Activated naive CD8-positive, alpha-beta T cell treated with anti-CD3 and anti-CD28 coated beads, Interleukin-2, amount 10 ng/mL, durations not matched to agents 7 days and 5 days (primary cell): ENCODE measurements at places on chromosomes 12 and 14.

GRCh38 chr14:34052658-34053014 is 101.8 kb upstream of the EGLN3 start:
- DNase-seq: no peak

- no peak for DNase-seq
Observed at GRCh38 chr12:102527171-102527720, 46.9 kb upstream of the IGF1 start.

DNA sequence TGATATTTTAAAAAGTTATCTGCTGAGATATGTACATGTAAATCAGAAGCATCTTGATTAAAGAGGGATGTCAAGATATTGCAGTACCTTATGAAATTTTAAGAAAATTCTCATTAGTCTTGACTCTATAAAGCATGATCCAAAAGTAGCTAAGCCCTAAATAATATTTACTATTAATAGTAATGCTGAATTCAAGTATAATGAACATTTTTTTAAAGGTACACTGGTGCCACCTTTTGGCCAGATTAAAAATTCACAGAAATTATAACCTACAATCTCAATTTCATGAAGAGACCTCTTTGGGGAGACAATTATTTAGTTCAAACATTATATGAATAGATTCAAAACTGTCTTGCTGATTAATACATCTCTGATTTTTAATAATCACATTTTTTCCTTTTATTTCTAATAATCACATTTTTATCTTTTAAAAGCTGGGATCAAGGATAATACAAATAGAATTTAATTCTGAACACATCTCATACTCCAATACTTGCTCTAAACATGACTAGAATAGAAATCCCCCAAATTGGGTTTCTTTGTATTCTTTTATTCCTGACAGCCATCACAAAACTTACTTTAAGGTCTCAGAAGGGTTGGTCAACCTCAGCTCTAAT is 13.4 kb downstream of the AKAP5 start:
- no peak for DNase-seq

DNA sequence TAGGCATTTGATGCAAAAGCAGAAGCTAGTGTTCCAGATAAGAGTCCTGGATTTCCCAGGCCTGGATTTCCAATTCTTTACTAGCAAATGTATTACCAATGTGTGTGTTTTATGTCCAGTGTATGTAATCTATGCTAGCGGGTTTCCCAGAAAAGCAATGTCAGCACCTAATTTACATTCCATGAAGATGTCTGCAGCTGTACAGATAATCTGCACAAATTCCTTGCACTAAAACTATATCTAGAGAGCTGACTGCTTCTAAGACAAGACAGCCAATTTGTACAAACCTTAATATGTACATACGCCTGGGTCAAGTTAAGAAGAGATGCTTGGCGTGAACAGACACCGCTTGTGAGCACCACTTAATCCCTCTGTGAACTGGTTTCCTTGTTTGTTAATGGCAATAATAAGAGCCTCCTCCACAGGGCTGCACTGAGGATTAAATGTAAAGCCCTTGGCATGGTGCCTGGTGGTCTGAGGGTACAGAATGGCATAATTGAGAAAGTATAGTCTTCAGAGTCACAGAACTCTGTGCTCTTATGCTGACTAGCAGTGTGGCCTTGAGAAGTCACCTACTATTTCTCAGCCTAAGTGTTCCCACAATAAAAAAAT is 185.6 kb downstream of the EPS8 start:
- no peak for DNase-seq

- no peak for DNase-seq
Observed at GRCh38 chr12:130879212-130879686, 7.4 kb downstream of the RAN start.

DNA sequence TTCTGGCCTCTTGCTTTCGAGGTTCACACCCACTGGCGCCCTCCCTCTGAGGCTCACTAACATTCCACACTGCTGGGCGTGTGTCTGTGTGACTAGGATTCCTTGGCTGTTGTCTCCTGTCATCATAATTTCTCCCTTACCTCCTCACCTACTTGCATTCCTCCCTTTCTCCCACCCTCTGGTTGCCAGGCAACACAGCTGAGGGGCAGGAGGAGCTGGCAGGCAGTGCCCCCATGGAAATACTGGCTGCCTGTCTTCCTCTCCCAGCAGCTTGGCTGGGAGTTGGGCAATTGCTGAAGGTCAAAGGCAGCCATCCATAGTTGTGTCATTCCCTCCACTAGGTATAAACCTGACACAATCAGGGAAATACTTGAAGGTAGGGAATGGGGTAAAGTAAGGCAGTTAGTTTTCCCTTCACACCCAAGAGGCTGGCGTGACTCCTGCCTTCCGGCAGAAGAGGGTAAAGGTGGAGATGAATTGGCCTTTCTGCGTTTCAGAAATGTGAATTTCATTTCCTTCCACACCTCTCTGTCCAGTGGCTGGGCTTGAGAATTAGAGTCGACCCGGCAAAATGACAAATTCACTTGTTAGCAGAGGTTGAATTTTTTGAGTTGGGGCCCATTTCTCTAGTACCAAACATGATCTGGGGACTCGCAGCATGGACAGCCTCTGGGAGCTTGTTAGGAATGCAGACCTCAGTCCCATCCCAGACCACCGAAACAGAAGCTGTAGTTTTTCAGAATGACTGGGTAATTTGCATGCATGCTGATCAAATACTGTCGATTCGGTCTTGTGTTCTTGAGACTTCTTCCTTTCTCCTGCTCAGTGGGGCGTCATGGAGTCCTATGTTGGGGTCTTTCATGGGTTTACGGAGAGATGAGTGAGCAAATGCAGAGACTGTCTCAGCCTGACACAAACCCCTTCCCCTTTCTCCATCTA is 24.3 kb upstream of the EMP1 start:
- no peak for DNase-seq

- no peak for DNase-seq
Observed at GRCh38 chr14:65269732-65270131, 142.8 kb upstream of the FUT8 start.

- DNase-seq: no peak
Observed at GRCh38 chr12:125351788-125352187, 286.6 kb downstream of the AACS start.
